ENCODE measurements at places on chromosomes 3 and 15.

DNA sequence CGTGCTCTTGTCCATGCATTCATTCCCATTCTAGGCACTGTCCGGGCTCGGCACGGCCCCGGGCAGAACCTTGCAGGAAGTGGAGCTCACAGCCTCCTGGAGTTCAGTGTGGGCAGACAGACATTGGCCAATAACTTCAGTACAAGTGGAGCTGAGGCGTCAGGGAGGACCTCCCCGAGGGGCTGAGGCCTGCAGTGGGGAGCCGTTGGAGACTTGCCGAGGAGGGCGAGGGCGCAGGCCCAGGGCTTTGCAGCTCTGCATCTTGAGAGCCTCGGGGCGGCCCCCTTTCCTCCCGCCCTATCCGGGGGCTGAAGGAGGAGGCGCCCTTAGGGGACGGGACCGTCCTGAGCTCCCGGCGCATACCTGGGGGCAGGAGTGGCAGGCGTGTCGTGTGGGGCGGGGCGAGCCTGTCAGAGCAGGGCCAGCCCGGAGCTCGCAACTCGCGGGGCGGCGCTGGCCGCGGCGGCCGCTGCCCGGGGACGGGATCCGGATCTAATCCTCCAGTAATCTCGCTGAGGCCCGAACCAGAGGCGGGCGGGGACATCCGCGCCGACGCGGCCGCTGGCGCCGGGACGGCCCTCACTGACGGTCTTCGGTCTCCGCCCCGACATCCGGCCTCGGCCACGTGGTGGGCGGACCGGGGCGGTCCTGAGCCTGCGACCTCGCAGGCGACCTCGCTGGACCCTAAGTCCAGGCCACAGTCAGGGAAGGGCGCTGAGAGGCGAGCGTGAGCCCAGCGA, at the start of gene ACY1:
TSS of gene ACY1 (plus strand) at position 698 of the 740 bp plus-strand sequence. CDS start 530 bp downstream, outside the sequence.
- DNase-seq, result peak; percentile 74

- no peak for DNase-seq
These were observed 72.4 kb downstream of the RHCG start for GRCh38 chr15:89423981-89424380.

DNA sequence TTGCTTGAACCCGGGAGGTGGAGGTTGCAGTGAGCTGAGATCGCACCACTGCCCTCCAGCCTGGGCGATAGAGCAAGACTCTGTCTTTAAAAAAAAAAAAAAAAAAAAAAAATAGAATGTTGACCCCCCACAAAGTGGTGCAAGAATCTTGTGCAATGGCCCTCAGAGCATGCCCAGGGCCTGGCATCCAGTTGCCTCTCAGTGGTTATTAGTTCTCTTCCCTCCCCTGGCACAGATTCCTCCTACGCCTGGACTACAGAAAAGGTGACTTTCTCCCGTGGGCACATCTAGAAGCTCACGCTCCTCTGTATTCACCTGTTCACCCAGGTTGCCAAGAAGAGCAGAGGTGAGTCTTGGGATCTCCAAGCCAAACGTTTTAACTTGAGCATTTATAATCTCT, 36.7 kb downstream of the ACSBG1 start:
- DNase-seq, result no peak

- DNase-seq, result no peak
These were observed 41.5 kb downstream of the TNK2 start for GRCh38 chr3:195866686-195867511.

GRCh38 chr3:186493525-186494255, 50.5 kb downstream of the CRYGS start:
- DNase-seq, result no peak

GRCh38 chr3:153072856-153073255, 89.2 kb upstream of the RAP2B start:
- DNase-seq, result no peak

GRCh38 chr3:147216143-147216673, 190.1 kb downstream of the ZIC4 start:
- no peak for DNase-seq

- no peak for DNase-seq
These were observed 130.8 kb upstream of the STRIT1 start for GRCh38 chr3:155424323-155424710.

GRCh38 chr3:9352917-9353752, 9.7 kb upstream of the THUMPD3 start:
- DNase-seq, result peak; percentile 63

GRCh38 chr15:68808770-68809169, 11.9 kb downstream of the ANP32A start:
- DNase-seq, result no peak

GRCh38 chr3:186670155-186670554, 4.3 kb downstream of the HRG start:
- DNase-seq, result no peak

DNA sequence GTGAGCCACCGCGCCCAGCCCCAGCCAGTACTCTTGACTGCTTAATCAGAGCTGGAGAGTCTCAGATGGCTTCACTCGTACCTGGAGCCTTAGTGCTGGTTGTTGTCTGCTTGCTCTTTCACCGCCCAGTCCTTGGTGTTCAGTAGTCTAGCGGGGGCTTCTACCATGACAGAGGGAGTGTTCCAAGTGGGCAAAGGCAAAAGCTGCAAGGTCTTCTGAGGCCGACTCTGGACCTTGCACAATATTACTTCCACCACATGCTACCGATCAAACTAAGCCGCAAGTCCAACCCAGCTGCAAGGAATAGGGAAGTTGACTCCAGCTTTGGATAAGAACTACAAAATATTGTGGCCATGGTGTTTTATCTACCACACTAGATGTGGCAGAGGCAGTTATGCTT, 6.6 kb downstream of the PARL start:
- DNase-seq, result no peak

GRCh38 chr15:85331655-85332285, 48.6 kb upstream of the AKAP13 start:
- no peak for DNase-seq

GRCh38 chr3:134312072-134312872, 61.6 kb upstream of the RYK start:
- DNase-seq, result peak; percentile 30
